ENCODE measurements at places on chromosomes 16 and 17.

- DNase-seq: no peak
Measured at GRCh38 chr17:8151641-8152111, 528 bp downstream of the PER1 start.

GRCh38 chr16:54385141-54385540 is 98.6 kb upstream of the IRX3 start:
- no peak for DNase-seq

- DNase-seq: peak; percentile 62
Measured at GRCh38 chr17:76408037-76408849, 23.8 kb downstream of the SPHK1 start.

DNA sequence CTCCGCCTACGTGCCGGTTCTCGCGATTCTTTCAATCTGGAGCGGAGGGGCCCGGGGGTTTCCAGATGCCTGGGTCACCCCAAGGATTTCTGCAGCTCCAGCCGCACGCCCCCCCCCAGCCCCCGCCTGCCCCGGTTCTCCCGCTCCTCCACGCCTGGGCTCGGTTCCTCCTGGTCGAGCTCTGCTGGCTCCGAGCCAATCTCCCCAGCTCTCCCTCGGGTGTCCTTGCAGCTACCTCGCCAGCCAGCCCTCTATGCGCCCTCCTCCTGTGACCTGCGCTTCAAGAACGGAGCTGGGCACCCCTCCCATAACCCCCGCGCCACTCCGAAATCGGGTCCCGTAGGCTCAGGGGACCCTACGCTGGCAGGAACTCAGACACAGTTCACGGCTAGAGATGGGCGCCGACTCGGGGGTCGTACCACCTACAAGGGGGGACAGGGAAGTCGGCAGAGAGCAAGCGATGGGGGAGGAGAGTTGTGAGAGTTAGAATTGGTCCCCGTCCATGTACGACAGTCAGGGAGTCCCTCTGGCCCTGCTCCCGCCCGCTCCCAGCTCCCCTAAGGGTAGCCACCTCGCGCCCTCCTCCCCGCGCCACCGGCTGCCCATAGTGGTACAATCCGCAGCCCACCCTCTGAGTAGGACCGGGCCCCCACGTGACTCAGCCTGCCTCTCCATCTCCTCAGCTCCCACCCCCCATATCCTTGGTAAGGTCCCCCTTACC is 961 bp downstream of the FGF11 start:
- DNase-seq: no peak

GRCh38 chr17:74212913-74213791 is at the start of gene TTYH2:
TSS of gene TTYH2 (plus strand) at chr17:74213571. CDS start at chr17:74213588, 17 bp downstream.
- DNase-seq: peak; percentile 80
